ENCODE measurements at places on chromosomes 1 and 21.
A peak's percentile ranks its signal among the peaks of the same experiment; 100 is the strongest.

DNA sequence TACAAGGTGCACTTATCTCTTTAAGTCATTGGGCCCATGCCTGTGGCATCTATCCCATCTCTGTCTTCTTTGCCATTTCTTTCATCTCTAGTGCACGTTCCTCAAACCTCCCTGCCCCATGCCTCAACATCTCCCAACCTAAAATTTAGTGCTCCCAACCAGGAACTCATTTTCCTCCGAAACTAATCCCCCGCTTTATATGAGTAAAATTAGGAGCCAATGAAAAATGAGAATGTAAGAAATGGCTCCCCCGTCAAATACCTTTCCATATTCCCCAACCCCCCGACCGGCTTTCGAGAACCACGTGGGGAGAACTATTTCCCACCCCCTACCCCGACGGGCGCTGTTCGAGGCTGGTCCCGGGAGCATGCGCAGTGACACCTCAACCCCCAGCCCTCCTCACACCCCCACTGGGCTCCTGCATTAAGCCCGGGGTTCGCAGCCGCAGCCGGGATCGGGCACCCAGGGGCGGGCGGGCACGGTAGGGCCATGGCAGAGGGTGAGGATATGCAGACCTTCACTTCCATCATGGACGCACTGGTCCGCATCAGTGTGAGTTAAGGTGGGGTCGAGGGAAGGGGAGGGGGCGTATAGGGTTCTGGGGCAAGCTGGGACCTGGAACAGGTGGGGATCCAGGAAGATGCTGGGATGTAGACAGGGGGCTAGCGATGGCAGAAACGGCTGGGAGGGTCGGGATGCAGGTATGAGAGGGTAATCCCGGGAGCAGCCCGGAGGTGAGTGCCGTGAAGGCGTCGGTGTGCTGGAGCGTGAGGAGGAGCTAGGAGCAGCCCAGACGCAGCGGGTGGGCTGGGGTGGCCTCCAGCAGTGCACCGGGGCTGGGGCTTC lies at the start of gene TRIM46:
TRIM46 (plus strand) TSS at position 372 of the 846 bp plus-strand sequence; CDS start at position 490, 118 bp downstream.
- DNase-seq: peak; percentile 78

GRCh38 chr1:43256675-43257570 lies 12.9 kb upstream of the TMEM125 start:
- DNase-seq: no peak

GRCh38 chr1:28172713-28173150 lies 3.8 kb downstream of the PTAFR start:
- no peak for DNase-seq

DNA sequence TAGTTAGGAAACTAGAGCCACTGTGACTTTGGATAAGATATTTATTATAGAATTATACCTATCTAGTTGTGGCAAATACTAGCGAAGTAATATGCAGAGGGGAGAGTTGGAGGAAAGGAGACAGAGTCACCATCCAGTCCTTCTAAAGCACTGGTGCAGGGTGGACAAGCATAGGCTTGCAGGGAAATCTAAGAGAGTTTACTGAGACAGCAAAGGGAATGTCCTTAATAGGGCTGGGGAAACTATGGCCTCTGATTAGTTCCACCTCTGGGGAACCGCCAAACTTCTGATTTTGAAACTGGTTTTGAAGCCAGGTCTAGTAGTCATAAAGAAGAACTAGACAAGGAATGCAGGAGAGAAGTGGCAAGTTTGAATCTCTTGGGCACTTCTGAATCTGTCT lies 407.9 kb downstream of the VAV3 start:
- no peak for DNase-seq

DNA sequence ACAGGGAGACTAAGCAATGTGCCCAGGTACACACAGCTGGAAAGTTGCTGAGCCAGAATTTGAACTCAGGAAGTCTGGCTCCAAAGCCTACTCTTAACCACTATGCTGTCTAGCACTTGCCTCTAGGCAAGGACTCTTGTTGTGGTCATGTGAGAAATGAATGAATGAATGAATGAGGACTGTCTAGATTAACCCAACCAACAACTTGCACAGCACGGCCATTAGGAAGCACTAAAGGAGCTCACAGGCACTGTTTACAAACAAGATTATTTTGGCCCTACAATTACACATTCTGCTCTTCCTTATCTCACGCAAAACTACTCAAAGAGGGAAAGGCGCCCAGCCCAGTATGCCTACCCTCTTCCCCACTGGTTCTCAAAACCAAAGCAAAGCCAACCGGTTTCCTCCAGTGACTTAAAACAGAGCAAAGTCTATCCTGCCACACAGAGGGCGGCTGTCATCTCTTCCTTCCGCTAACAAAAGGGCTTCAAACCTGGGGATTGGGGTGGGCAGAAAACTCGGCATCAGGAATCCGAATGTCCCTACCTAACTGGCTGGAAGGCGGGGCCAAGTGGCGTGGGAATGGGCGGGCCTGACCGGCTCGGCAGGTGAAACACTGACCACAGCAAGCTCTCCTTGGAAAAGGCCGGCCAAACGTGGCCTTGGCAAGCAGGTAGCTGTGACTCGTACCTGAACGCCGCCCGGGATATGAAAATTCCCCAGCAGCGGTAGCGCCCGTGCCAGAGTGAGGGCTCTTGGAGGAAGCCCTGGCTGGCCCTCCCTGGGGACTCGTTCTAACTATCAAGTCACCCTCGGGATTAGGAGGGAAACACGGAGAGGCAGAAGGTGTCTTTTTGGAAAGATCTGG lies 948 bp downstream of the STK40 start:
- DNase-seq: peak; percentile 45

- DNase-seq: no peak
Observed at GRCh38 chr1:117182319-117182718, 28.4 kb downstream of the VTCN1 start.

DNA sequence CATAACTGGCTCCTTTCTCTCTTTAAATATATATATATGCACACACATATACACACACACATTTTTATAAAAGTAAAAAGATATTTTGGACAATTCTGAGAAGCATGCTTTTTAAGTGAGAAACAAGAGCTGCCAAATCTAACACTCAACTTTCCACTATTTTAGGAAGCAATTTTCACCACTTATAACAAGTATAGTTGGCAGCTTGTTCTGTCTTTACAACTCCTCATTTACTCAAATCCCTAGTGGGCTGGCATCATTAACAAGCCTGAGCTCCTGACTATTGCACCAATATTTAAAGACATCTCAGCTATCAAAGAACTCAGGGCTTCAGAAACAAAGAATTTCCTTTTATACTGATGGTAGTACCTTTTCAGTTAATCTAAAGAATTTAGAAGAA lies 76.6 kb downstream of the RAB3GAP2 start:
- DNase-seq: no peak

DNA sequence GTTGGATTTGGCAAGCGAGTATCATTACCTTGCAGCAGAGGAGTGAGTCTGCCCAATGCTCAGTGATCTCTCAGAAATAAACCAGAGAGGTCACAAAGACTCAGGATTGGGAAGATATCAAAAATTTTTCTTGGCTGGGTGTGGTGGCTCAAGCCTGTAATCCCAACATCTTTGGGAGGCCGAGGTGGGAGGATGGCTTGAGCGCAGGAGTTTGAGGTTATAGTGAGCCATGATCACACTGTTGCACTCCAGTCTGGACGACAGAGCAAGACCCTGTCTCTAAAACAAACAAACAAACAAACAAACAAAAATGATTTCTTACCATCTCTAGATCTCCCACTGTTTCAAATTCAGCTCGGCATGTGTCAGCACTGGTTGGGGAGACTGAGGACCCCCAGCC lies 13.3 kb upstream of the BECN2 start:
- no peak for DNase-seq

DNA sequence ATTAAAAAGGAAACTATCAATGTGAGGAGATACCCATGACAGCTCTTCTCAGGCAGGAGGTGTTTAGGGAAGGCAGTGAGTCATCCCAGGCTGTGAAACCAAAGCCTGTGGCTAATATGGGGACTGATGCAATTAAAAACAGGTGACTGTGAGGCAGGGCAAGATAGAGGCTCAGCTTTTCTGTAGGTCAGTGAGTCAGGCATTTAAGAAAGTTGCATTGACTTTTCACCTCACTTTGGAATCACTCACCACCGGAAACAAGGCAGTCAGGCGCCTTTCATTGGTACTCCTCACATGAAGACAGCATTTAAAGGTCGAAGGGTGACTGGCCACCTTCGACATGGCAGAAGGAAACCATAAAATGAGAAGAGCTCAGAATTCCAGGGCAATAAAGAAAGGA lies 54.5 kb downstream of the PAPPA2 start:
- no peak for DNase-seq

- peak; percentile 52 for DNase-seq
Observed at GRCh38 chr1:21322681-21323016, 32.4 kb upstream of the ECE1 start.

GRCh38 chr1:245436407-245436806 lies 281.6 kb downstream of the KIF26B start:
- DNase-seq: no peak

GRCh38 chr1:174676856-174677255 lies 229.1 kb downstream of the GPR52 start:
- no peak for DNase-seq

DNA sequence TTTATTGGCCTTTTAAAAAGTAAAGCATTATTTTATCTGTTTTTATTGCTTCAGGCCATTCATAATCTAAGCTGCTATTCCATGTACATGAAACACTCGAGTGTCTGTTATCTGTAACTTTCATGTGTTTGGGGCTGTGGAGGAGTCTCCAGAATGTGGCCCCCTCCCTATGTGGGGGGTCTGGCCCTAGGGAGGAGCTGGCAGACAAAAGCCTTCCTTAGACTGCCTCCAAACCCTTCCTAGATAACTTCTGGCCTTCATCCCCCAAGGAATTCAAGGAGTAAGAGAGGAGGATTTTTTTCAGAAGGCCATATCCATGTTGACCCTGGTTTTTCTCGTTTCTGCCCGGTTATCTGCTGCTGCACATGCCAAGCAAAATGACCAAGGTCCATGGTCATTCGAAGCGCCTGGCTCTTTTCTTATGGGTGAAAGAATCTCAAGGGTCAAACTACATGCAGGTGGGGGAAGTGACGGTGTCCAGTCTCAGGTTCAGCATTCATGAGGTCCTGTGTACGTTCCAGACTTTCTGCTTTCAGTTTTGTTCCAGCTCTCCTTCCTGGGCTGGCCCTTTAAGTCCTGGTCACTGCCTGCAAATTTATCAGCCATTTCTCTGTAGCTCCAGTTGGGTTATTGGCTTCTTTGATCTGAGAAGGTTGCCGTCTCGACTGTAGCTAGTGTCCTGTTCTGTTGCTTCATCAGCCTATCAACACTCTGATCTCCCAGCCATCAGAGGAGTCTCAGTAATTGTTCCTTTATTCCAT lies 8.3 kb downstream of the TENT5C start:
- DNase-seq: no peak

DNA sequence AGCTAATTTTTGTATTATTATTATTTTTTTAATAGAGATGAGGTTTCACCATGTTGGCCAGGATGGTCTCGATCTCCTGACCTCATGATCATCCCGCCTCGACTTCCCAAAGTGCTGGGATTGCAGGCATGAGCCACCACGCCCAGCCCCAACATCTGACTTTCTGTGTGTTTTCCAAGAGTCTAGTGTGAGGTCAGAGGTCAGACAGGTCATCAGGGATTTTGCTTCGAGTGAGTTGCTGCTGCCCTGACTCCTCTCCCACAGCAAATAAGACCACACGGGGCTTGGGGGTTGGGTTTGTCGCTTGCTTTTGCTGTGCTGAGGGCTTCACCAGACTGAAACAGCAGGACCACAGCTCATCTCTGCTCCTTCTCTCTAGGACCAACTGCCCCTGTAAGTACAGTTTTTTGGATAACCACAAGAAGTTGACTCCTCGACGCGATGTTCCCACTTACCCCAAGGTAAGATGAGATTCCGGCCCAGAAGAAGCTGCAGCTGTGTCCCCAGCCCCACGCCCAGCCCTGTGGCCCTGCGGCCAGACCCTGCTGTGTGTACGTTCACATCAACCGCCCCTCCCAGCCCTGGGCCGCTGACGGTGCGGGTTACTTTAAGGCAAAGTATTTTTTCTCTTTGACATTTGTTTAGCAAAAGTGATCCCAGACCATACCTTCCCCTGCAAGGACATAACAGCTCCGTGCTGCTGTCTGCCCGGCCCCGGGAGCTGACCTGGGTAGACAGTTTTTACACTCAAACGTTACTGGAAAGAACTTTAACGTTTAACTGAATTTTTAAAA lies 97.5 kb downstream of the PDE9A start:
- DNase-seq: no peak

DNA sequence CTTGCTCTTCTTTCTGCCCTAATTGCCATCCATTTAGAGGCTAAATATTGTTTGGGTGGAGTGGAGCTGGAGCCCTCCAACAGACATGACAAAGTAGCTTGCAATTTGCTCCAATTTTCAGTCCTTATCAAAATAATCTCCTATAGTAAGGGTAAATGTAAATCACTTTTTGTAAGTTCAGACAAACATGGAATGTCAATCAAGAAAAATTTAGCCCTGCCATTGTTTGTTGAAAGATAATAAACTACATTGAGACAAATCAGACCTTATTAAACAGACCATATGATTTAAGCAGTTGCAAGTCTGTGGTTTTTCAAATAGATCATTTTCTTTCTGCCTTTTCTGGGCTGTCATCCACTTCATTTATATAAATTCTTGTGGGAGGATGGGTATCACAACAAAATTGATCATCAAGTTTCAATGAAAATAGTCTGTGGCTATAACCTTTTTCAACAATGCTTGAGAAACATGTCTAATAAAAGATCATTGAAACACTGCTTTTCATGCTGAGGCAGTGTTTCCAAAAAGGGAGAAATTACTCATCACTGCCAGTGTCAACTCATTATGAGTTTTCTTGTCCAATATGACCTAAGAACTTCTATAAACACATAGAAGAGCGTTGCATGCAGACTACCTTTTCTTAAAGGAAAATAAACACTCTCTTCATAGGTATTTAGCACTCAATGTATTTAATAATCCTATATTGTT lies 1152.0 kb upstream of the B3GALT2 start:
- no peak for DNase-seq

- no peak for DNase-seq
Observed at GRCh38 chr1:116769104-116769452, 14.8 kb downstream of the CD2 start.

DNA sequence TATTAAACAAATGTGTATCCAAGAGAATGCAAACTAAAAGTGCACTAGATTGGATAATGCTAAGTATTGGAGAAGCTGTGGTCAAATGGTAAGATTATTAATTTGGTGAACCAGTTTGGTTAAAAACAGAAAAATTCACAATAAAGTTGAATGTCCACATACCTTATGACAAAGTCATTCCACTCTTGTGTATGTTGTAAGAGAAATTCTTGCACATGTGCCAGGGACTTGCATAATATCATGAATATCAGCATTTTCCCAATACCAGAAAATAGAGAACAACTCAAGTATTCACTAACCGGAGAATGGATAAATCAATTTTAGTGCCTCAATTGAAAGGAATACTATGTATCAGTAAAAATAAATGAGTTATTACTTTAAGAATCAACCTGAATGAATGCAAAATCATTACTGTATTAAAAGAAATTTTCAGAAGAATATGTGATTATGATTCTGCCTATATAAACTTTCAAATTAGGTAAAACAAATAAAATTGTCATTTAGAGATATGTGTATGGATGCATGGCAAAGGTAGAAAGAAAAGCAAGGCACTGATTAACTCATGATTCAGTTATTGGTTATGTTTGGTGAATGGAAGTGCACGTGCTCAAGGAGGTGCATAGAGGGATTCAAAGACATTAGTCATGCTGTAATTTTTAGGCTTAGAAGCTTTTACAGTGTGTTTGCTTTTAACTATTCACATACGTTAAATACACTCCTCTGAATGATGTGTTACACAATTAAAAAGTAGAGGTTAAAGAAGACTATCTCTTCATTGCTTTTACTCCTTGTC lies 217.4 kb upstream of the KCNK2 start:
- DNase-seq: peak; percentile 80

All from adipocyte (in vitro differentiated cells).